ENCODE measurements at places on chromosomes 12 and 14.

DNA sequence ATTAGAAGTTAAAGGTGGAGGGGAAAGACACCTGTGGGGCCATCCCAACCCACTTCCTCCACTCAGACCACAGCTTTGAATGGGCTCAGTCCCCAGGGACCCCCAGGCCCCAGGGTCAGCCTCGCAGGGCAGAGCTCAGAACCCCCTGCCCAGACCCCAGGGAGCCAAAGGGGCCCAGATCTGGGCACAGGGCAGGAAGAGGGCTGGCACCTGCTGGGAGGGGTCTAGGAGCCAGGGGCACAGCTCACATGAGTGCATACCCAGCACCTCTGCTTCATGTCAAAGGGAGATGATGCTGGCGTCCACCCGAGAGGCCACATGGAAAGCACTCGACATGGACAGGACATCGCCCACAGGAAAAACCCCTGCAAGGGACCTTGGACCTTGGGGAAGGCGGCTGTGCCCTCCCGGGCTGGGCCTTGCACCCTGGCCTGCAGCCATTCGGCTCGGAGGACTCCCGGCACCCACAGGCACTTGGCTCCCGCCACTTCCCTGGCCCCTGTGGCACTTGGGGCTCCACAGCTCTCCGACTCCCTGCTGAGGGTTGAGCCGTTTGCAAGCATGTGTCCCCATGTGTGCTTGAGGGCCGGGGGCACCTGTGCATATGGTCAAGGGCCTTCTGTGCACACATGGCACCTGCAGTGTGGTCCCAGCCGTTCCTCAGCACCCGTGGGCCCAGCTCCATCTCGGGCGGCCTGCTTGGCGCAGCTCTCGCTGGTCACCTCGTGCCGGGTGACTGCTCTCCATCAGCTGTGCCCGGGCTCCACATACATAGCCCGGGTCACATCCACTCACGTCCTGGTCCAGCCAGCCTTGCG, 7.8 kb upstream of the AMN start:
- DNase-seq = no peak

- DNase-seq = no peak
These were observed 1093.4 kb upstream of the FLRT2 start for GRCh38 chr14:84436528-84436927.

- DNase-seq = no peak
These were observed 271.4 kb upstream of the DIO3 start for GRCh38 chr14:101289911-101290310.

- DNase-seq = no peak
These were observed 77.5 kb downstream of the PHLDA1 start for GRCh38 chr12:75954041-75954440.

DNA sequence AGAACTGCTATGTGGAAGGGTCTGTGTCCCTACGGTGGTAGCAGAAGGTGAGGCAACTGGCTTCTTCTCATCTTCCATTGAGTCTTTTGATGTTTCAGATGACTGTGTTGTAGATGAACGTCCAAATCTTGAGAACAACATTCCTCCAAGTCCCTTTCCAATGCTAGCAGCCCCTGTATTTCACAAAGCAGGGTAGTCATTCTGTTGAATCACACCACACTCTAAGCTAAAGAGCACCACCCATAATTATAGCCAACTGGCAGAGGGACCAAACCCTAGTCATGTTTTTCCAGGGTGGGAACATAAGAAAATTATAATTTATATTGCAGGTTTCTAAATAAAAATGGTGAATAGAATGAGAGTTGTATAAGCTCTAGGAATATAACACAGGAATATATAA, 98.7 kb downstream of the DDHD1 start:
- DNase-seq = no peak

- no peak for DNase-seq
These were observed 2.0 kb downstream of the ITPR2 start for GRCh38 chr12:26830783-26831551.

GRCh38 chr12:55034218-55034617, 14.4 kb downstream of the NEUROD4 start:
- no peak for DNase-seq

DNA sequence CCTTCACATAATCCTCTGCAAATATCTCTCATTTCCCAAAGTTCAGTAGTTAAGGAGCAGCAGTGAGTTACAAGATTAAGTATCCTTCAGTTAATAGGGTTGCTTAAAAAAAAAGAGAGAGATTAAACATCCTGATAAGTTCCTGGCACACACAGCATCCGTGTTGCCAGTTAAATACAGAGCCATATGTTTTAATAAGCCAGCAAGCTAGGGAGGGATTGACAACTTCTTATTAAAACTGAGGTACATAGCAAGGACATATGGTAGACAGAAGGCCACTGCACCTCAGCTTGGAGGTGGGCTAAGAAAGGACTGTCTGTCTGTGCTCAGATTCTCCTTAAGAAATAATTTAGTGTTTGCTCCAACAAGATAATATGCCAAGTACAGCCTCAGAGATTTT, 9.6 kb upstream of the TMEM30B start:
- DNase-seq = no peak

DNA sequence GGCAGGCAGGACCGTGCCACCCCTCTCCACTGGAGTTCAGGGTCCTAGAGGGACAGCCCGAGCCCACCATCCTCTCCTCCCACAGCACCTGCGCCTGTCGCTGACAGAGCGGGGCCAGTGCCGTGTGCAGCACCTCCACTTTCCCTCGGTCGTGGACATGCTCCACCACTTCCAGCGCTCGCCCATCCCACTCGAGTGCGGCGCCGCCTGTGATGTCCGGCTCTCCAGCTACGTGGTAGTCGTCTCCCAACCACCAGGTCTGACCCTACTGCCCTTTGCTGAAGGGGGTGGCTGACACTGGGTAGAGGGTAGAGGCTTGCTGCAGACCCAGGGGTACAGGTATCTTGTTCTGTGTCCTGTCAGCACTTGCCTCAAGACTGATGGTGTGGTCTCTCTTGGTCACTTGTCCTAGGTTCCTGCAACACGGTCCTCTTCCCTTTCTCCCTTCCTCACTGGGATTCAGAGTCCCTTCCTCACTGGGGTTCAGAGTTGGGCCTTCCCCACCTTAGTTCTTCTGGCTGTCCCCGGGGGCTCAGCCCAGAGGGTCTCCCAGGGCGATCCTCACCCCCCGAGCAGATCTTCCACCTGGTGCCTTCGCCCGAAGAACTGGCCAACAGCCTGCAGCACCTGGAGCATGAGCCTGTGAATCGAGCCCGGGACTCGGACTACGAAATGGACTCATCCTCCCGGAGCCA, 42.0 kb downstream of the SH2B3 start:
- no peak for DNase-seq

DNA sequence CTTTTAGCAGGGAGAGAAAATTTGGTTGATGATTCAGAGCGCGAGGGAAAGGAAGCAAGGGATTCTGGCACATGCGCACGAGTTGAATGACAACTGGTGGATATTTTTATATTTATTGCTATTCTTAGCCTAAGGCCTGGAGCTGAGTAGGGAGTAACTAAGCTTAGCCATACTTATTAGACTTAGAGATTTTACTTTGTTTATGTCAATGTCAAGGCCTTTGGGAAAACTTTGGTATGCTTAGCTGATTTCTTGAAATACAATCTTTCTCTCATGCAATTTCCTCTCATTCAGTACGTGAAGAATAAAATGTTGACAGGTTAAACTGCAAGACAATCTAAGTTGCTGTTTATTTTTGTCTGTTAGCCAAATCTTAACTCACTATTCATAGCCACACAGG, 101.1 kb downstream of the CRADD start:
- DNase-seq = no peak

DNA sequence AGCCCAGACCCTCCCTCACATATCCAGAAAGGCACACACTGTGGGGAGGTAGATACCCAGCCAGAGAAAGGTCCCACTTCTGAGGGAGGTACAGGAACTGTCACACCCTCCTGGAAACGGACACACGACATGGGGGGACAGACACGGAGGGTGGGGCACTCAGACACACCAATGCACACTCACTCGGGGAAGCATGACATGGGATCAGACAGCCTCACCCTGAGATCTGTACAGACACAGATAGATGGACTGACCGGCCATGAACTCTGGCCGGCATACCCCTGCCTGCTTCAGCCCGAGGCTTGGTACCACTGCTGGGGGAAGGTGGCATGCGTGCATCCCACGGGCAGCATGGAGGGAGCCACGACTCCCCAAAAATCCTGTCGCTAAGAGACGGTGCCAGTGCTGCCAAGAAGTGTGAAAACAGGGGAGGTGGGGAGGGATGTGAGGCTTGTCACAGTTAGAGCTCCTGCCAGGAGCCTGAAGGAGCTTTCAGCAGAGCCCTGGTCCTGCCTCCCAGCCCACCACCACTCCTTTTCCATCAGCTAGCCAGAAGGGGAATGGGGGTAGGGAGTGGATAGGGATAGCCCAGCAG, 571 bp downstream of the CPNE6 start:
- no peak for DNase-seq

- DNase-seq = no peak
These were observed 196.7 kb downstream of the ALX1 start for GRCh38 chr12:85476756-85477155.

DNA sequence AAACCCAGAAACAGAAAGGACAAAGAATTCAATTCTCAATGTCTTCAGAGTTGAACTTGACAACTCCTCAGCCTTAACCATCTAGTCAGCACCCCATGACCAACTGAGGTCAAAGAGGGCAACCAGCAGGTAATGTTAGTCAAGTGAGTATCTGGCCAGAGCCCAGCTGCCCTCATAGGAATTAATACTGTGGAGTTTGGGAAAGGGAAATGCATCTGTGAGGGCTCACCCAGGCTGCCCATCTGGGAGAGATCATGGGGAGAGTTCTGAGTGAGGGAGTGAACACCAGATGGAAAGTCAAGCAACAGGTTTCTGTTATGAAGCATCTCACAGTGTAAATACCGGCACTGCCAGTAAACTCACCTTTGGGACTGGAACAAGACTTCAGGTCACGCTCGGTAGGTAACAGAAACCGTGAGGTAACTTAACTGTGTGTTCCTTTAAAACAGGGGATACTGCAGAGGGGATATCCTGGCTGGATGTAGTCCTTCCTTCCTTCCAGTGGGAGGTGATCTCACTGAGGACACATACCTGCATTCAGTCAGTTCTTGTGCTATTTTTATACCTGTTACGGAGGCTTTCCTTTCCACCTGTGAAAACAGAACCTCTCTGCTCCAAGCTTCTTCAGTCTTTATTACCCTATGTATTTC, 94.4 kb downstream of the DAD1 start:
- DNase-seq = no peak

- DNase-seq = no peak
These were observed 66.3 kb upstream of the TCL1B start for GRCh38 chr14:95619785-95620417.

GRCh38 chr14:46018846-46019420, 632.6 kb downstream of the RPL10L start:
- no peak for DNase-seq

DNA sequence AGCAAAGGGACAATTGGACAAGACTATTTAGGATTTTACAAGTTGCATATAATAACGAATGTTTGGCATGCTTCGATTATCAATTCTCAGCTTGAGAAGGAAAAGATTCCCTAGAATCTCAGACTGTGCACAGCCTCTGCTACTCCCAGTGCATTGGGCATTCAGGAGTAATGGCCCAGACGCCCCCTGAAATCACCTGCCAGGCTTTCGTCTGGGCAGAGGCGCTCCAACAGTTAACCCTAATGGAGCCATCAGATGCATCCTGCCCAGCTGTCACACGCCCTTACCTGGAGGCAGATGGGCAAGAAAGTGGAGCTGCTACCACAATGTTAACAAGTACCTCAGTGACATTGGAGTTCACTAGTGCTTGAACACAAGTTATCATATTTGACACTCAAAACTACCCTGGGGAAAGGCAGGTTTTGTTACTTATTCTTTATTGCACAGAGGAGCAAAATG, 927 bp upstream of the LRP6 start:
- DNase-seq = peak; percentile 32

GRCh38 chr12:45329238-45329637, 113.3 kb downstream of the ANO6 start:
- no peak for DNase-seq

DNA sequence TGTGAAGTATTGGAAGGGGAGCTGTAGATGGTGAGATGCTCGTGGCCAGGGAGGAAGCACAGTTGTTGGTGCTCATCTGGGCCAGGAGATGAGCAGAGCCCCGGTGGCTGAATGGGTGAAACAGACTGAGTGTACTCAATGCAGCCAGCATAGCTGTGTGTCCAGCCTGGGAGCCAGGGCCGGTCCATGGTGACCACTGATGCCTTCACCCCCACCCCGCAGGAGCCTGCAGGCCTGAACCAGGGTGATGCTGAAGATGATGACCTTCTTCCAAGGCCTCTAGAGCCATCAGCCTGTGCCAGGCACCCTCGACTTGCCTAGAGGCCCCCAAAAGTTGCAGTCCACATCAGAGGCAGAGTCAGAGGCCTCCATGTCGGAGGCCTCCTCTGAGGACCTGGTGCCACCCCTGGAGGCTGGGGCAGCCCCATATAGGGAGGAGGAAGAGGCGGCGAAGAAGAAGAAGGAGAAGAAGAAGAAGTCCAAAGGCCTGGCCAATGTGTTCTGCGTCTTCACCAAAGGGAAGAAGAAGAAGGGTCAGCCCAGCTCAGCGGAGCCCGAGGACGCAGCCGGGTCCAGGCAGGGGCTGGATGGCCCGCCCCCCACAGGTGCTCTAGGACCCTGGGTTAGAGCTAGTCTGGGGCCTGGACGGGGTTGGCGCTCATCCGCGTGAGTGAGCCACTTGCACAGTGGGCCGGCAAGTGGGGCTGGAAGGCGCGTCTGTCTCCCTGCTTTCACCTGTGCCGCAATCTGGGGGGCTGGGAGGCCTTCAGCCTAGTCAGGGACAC, 3.0 kb downstream of the TNFAIP2 start:
- no peak for DNase-seq

DNA sequence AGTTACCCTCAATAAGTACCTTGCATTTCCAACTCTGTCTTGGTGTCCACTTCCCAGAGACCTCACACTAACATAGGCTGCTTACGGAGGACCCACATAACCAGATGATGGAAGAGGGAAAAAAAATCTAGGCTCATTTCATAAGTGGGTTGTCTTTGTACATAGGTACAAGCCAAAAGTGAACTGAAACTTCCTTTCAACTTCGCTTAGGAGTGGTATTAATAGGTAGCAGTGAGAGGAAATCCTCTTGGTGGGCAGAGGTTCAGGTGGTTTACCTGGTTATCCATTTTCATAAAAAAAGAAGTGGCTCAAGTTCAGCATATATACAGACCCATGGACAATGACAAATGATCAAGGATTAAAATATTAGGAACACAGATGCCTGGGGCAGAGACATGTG, 35.8 kb upstream of the RNU6-7 start:
- no peak for DNase-seq

GRCh38 chr14:54490445-54491175, 1.8 kb upstream of the GMFB start:
- no peak for DNase-seq

DNA sequence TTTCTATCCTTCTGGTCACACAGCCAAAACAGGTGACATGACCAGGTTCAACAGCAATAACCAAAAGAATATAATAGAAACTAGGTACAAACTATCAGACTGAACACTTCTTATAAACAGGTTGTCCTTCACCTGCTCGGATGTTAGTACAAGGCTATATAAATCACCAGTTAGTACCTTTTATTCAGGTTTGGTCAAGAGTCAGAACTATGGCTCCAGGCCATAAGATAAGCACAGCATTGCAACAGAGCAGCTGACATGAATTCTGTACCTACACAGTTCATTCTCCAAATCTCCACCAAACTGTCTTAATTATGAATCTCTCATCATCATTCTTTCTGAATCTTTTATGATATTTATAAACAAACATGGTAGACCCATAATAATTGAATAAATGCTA, 123.9 kb downstream of the DIO2 start:
- DNase-seq = no peak

Data from DMS79 (cell line).